ENCODE measurements at places on chromosomes 16 and 17.

DNA sequence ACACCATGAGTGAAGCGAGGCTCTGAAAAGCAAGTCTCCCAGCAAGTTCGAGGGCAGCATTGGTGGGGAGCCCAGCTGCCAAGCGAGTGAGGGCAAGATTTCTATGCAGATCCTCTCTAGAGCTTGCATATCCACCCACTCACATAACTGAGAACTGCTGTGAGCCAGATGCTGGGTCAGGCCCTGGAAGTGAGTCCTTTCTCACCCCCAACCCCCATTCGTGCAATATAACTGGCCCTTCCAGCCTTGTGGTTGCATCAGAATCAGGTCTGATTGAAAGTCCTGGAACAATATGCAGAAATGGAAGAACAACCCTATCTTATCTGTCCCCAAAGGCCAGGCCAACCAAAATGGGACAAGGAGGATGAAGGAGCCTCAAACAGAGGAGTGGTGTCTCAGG is 146.6 kb downstream of the IRX5 start:
- DNase-seq: no peak

- no peak for DNase-seq
Observed at GRCh38 chr17:38450557-38451029, 22.3 kb downstream of the ARHGAP23 start.

DNA sequence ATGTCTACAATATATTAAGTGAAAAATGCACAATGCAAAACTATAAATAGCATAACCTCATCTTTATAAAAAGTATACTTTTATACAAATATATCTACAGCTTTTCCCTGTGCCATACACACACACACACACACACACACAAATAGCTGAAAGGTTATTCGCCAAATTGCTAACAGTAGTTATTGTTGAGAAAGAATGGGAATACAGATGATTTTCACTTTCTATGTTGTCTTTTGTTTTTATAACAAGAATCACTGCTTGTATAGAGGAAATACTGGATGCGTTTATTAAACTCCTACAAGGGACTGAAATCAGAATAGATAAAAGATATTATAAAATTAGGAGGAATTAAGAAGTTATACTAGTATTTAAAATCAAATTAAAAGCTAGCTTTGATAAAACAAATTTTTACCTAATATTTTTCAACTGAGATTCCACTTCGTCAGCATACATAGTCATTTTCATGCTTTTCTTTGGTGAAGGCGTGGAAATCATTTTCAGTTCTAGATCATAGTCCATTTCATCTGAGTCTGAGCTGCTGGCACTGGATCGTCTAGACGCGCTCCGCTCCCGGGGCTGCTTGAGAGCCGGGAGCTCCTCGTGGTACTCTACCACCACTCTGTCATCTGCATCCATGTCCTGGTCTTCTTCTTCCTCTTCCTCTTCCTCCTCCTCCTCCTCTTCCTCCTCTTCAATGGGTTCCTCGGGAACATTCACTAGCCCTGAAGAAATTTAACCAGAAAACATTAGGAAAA is 17.0 kb upstream of the ITGAE start:
- peak; percentile 20 for DNase-seq

- DNase-seq: no peak
Observed at GRCh38 chr17:12605222-12605621, 60.5 kb upstream of the MYOCD start.
